ENCODE measurements at places on chromosomes 16 and 17.
A peak's percentile ranks its signal among the peaks of the same experiment; 100 is the strongest.

DNA sequence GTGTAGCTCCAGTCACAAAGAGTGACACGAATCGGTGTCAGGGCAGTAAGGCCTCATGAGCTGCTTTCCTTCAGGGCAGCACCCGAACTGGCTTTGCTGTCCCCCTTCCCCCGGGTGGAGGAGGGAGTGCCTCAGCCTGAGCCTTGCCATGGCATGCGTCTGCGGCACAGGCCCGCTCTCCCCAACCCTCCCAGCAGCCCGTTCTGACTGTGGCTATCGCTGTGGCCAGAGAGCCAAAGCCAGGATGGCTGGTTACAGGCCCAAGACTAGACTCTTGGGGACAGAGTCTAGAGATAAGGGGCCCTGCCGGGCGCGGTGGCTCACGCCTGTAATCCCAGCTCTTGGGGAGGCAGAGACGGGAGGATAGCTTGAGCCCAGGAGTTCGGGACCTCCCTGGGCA lies 25.9 kb downstream of the CLUH start:
- peak; percentile 24 for DNase-seq
- H3K27ac ChIP-seq = no peak overlapping the region
- H3K4me3 ChIP-seq = no peak overlapping the region
- H3K36me3 ChIP-seq = peaks cover 47% of the 10 kb centered on the region

GRCh38 chr16:2230376-2230775 lies 5.9 kb upstream of the DNASE1L2 start:
- no peak overlapping the region for H3K4me3 ChIP-seq
- H3K4me1 ChIP-seq = no peaks in the 10 kb centered on the region
- no peaks in the 10 kb centered on the region for H3K27me3 ChIP-seq
- no peak for DNase-seq

GRCh38 chr17:63932721-63933120 lies 590 bp upstream of the CD79B start:
- H3K27me3 ChIP-seq = peaks cover 16% of the 10 kb centered on the region
- no peaks in the 10 kb centered on the region for H3K36me3 ChIP-seq
- H3K27ac ChIP-seq = no peak overlapping the region
- H3K4me3 ChIP-seq = no peak overlapping the region
- DNase-seq = no peak

DNA sequence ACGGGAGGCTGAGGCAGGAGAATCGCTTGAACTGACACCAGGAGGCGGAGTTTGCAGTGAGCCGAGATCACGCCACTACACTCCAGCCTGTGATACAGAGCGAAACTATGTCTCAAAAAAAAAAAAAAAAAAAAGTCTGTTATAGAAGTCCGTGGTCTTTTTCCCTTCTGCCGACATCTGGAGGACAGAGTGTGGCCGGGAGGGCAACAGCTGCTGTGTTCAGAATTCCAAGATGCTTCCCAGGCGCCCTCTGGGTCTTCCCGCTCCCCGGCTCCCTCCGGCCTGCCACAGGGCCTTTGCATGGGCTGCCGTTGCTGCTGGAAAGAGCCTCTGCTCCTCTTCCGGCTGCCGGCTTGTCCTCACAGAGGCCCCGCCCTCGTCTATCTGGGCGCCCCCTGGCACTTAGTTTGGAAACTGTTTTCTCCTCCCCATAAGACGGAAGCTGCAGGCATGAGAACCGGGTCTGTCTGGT lies 2.4 kb upstream of the CACNA1H start:
- H3K27me3 ChIP-seq = no peaks in the 10 kb centered on the region
- no peak overlapping the region for H3K27ac ChIP-seq
- H3K4me3 ChIP-seq = no peak overlapping the region
- no peak for DNase-seq
- H3K4me1 ChIP-seq = peaks cover 5% of the 10 kb centered on the region

GRCh38 chr17:73357981-73358380 lies 46.2 kb upstream of the CDC42EP4 start:
- H3K4me3 ChIP-seq = no peak overlapping the region
- DNase-seq = no peak
- H3K27ac ChIP-seq = no peak overlapping the region
- no peaks in the 10 kb centered on the region for H3K36me3 ChIP-seq

GRCh38 chr16:86087896-86088230 lies 188.9 kb downstream of the IRF8 start:
- H3K27me3 ChIP-seq = no peaks in the 10 kb centered on the region
- H3K36me3 ChIP-seq = no peaks in the 10 kb centered on the region
- H3K4me3 ChIP-seq = no peak overlapping the region
- no peaks in the 10 kb centered on the region for H3K4me1 ChIP-seq

DNA sequence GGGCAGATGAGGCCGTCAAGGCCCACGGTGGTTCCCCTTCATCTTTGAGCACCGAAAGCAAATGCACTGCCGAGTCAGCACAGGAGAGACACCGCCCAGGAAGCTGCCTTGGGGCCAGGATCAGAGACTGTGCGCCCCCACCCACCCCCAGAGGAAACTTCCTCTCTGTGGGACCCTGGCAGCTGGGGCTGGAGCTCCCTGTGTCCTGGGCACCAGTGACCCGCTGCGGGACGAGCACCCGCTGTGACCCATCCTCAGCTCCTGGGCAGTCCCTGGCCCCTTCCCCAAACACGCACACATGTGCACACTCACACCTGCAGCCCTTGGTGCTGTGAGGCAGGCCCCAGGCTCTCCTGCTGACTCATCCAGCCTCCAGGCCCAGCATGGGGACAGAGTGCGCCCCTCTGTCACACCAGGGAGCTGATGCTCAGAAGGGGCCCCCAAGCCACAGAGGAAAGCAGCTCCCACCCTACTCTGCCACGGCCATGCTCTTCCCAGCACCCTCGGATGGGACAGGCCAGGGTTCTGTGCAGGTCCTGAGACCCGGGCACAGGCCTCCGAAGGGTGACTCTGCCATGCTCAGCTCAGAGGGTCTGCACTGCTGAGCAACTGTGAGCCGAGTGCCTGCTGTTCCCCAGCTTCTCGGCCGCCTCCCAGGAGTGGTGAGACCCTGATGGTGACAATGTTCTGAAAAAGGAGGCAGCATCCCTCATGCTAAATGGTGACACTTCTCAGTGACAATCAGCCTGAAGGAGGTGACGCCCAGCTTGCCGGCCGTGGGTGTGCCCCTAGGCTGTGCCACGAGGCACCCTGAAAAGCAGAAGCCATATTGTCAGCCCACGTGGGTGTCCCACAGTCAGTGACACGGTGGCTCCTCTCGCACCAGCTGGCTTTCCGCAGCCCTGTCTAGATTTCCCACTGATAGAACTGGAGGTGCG lies 3.6 kb downstream of the PIEZO1 start:
- H3K27ac ChIP-seq = peak overlapping the region; percentile 90
- peak; percentile 62 for DNase-seq
- no peaks in the 10 kb centered on the region for H3K27me3 ChIP-seq

- no peaks in the 10 kb centered on the region for H3K27me3 ChIP-seq
- DNase-seq = no peak
- no peaks in the 10 kb centered on the region for H3K36me3 ChIP-seq
- H3K4me3 ChIP-seq = no peak overlapping the region
- H3K4me1 ChIP-seq = no peaks in the 10 kb centered on the region
- no peak overlapping the region for H3K27ac ChIP-seq
These were observed 168.1 kb downstream of the C16orf95 start for GRCh38 chr16:87149051-87149450.

GRCh38 chr16:70746040-70746707 lies 54.8 kb downstream of the VAC14 start:
- no peaks in the 10 kb centered on the region for H3K36me3 ChIP-seq
- no peaks in the 10 kb centered on the region for H3K27me3 ChIP-seq
- H3K4me3 ChIP-seq = no peak overlapping the region
- DNase-seq = peak; percentile 94
- peaks cover 31% of the 10 kb centered on the region for H3K4me1 ChIP-seq
- H3K27ac ChIP-seq = peak overlapping the region; percentile 90

DNA sequence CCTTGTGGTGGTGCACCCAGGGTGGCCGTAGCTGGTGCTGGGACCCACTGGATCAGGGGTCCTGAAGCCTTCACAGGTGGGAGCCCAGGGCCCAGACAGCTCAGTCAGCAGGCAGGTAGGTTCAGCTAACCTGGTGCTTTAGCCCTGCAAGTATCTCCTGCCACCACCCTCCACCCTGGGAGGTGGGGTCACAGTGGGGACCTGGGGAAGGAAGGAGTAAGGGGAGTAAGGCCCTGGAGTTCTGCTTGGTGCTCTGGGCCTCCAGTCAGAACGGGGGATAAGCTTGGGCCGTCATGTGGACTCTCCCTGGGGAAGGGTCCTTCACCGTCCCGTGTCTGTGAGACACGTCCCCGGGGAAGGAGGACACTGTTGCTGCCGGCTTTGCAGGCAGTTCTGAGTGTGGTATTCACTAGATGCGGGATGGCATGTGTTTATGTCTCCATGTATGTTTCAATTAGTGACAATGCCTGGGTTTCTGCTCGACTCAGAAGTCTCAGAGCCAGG lies 20.7 kb downstream of the SGSM2 start:
- no peak overlapping the region for H3K27ac ChIP-seq
- no peak for DNase-seq
- H3K27me3 ChIP-seq = no peaks in the 10 kb centered on the region
- H3K36me3 ChIP-seq = peaks cover 40% of the 10 kb centered on the region
- no peak overlapping the region for H3K4me3 ChIP-seq

GRCh38 chr17:7177954-7178477 lies 1.2 kb downstream of the ASGR1 start:
- peaks cover 10% of the 10 kb centered on the region for H3K4me1 ChIP-seq
- H3K27ac ChIP-seq = no peak overlapping the region
- no peaks in the 10 kb centered on the region for H3K36me3 ChIP-seq

DNA sequence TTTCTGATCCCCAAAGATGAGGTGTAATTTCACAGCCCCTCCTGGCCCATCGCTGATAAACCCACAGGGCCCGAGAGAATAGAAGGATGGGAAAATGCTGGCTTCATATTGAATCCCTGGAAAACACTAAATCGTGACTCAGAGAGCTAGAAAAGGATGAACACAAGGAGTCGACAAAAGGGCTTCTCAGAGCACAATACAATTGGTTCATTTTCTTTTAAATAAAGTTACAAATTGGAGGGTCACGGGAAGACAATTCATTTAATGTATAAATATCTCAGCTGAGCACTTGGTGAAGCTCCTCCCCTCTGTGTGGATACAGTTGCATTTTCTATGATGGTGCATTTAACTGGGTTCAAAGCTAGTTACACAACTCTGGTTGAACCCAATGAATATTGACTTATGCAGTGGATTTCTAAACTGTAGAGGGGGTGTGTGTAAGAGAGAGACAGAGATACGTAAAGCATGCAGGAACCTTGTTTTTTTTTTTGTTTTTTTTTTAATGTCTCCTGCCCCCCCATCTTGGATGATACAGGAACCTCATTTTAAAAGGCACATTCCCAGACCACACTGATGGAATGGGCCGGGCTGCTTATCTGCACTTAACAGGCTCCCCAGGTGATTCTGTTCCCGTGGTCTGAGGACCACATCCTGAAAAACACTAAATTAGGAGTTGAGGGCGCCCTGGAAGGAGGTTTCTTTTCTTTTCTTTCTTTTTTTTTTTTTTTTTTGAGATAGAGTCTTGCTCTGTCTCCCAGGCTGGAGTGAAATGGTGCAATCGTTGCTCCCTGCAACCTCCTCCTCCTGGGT lies 14.1 kb downstream of the TTYH2 start:
- H3K36me3 ChIP-seq = peaks cover 44% of the 10 kb centered on the region
- no peak overlapping the region for H3K27ac ChIP-seq
- no peaks in the 10 kb centered on the region for H3K27me3 ChIP-seq
- no peaks in the 10 kb centered on the region for H3K4me1 ChIP-seq
- no peak for DNase-seq
- no peak overlapping the region for H3K4me3 ChIP-seq

- H3K36me3 ChIP-seq = no peaks in the 10 kb centered on the region
- H3K27me3 ChIP-seq = no peaks in the 10 kb centered on the region
- H3K4me1 ChIP-seq = no peaks in the 10 kb centered on the region
These were observed 73.2 kb downstream of the RBFOX3 start for GRCh38 chr17:79537686-79538085.
